ENCODE measurements at places on chromosomes 6 and 20.

- no peak for DNase-seq
Observed at GRCh38 chr20:17873410-17874270, 95.0 kb downstream of the SNX5 start.

- no peak for DNase-seq
Observed at GRCh38 chr20:41248368-41249024, 69.0 kb downstream of the ZHX3 start.

DNA sequence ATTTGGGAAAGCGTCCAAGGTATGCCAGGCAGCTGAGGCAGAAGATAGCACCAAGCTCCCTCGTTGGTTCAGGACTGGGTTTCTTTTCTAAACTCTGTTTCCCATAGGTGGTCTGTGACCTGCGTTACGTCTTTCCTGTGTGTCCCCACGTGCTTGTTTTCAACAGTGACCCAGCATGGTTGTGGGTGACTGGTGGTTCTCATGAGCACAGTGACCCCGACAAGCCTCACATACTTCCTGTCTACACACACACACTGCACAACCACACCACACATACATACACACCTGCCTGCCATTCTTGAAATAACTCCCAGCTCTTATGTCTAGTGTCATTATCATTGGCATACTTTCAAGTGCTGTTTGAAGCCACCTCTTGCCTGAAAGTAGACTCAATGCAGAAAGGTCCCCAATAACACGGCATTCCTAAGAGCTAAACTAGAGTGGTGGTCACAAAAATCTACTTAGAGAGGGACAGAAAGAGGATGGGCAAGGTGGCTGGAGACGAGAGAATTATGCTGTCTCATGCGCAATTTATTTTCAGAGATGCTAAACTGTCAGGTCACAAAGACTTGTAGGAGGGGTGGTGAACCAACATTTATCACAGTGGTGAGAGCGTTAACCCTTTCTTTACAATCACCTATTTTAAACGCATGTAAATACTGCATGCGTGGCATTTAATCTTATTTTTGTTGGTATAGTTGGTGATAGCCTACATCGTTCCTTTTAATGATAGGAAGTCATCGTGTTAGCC lies 66.7 kb downstream of the GCNT2 start:
- DNase-seq = no peak

DNA sequence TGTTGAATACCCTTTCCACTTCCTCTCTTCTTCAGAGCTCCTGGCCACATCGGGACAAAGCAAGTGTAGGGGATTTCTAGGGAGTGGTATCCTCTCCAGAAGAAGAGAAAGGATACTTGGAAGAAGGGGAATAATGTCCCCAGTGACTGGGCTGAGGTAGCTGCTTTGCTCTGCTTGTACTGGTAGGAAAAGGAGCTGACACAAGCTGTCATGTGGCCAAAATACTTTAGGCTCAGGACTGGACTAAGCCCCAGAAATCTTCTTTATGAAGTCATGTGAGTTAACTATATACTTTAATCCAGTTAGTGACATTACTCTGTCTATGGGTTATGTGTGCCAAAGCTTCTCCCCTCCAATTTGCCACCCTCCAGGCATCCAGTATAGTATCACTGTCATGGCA lies 40.5 kb downstream of the AKIRIN2 start:
- no peak for DNase-seq

- no peak for DNase-seq
Observed at GRCh38 chr6:159131709-159132108, 37.5 kb upstream of the FNDC1 start.

GRCh38 chr6:149529650-149530049 lies 16.2 kb downstream of the PPIL4 start:
- DNase-seq = no peak

DNA sequence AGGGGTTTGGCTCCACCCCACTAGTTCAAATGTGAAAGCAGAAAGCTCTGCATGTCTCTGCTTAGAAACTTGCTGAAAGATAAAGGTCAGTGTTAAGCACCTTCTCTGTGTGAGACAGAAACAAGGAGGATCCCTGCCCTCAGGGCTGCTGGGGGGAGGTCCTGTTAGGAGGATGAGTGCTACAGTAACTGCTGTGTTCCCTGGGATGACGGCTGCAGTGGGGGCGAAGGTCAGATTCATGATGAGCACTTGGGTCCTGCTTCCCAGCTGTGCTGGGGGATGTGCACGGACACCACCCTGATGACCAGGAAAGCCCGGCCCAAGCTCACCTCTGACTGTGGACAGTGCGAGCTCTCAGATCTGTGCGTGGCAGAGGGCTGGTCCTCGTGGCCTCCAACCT lies 252.6 kb downstream of the DLL1 start:
- no peak for DNase-seq

- no peak for DNase-seq
Observed at GRCh38 chr20:59422872-59423544, 122.6 kb downstream of the EDN3 start.

GRCh38 chr6:13407709-13408695 lies 79.4 kb downstream of the GFOD1 start:
- no peak for DNase-seq

- no peak for DNase-seq
Observed at GRCh38 chr6:11043378-11043960, 636 bp downstream of the ELOVL2 start.

DNA sequence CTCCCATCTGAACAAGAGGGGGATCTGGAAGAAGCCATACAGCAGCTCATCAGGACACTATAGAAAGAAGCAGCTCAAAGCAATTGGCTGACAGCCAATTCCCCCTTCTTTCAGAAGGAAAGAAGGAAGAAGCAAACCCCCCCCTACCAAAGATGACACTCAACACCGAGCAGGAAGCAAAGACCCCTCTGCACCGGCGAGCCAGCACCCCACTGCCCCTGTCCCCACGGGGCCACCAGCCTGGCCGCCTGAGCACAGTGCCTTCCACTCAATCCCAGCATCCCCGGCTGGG lies 1.2 kb downstream of the REM1 start:
- DNase-seq = no peak

DNA sequence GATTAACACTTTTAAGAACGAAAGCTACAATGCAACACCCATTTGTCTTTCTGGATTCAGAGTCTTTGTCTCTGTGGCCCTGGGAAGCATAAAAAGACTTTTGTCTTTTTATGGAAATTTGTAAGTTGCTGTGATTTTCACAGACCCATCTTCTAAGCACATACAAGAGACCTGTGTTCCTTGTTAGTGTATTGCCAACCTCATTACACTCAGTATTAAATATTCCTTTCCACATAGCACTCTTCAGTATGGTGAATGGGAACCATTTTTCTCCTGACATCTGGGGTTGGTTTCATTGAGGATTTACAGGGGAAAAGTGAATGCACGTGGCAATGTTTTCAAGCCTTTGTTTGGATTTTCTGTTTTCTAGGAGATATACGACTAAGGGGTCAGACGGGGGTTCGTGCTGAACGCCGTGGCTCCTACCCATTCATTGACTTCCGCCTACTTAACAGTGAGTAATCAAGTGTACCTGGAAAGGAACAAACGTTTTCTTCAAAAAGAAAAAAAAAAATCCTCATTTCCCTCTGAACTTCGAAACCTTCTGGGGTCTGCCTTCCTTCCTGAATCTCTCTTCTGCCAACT lies 141.7 kb downstream of the MTFR2 start:
- no peak for DNase-seq

DNA sequence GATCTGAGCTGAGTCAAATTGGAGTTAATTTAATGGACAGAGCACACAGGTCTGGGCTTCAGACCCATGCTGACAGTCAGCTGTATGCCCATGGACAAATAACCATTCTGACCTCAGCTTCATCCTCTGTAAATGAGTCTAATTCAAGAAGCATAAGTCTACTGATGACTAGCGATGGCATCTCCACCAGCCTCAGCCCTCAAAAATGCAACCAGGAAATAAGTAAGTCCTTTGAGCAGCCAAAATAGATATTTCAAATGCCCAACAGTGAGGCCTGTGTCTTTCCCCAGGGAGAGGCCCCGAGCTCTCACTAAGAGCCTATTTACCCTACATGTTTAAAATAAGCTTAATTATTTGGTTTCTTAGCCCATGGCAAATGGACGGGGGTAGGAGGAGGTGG lies 114.2 kb upstream of the MTHFD1L start:
- no peak for DNase-seq

DNA sequence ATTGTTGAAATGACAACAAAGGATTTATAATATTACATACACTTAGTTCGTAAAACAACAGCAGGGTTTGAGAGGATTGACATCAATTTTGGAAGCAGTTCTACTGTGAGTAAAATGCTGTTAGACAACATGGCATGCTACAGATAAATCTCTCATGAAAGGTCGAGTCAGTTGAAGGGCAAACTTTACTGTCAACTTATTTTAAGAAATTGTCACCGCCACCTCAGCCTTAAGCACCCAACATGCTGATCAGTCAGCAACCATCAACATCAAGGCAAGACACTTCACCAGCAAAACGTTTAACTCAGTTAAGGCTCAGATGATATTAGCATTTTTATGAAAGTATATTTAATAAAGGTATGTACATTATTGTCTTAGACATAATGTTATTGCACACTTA lies 31.0 kb downstream of the CYB5R4 start:
- no peak for DNase-seq

GRCh38 chr6:105967917-105968602 lies 118.1 kb upstream of the PRDM1 start:
- no peak for DNase-seq

DNA sequence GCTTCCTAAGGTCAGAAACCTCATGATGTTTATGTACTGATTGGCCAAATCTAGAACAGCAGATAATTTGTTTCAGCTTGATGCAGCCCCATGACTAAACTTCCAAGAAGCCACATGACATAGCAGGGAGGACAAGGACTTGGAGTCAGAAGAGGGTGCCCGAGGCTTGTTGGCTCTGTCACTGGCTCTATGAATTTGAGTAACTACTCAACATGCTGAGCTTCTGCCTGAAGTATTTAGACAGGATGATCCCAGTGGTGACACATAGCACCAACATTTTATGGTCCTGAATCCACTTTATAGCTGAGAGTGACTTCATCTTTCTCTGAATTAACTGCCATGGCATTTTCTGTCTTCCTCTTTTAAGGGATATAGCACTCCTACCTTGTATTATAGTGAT lies 13.5 kb upstream of the TBX18 start:
- no peak for DNase-seq

DNA sequence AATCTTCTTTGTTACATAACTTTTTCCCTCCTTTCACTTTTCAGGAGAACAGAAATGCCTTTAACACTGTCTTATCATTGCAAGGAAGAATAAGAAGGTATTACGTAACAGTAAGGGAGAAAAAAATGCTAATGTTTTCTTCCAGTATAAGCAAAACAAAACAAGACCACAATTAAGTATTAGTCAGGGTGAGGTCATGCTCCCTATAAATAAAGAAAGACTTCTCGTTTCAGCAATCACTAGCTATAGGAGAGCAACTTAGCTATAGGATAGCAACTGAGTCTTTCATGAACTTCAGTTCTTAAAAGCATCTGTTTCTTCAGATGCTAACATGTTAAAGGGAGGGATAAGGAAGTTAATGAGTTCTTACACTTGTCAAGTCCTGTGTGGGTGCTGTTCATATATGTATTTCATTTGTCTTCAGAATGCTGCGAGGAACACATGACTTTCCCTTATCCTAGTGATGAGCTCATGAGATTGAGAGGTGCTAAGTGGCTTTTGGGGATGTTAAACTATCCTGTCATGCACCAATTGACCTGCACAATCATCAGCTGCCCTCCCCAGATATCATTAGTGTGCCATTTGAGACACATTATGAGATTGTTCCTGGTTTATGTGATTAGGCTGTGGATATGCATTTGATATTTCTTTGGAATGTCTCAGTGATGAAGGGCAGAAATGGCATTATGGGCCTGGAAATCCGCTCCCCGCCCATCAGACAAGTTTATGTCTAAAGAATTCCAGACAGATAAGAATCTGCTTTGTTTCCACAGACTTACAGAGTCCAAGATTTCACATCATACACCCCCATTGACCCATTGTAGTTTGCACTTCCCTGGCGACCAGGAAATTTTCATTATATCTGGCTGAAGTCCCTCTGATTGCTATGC lies 37.5 kb downstream of the LAMA4 start:
- DNase-seq = no peak

DNA sequence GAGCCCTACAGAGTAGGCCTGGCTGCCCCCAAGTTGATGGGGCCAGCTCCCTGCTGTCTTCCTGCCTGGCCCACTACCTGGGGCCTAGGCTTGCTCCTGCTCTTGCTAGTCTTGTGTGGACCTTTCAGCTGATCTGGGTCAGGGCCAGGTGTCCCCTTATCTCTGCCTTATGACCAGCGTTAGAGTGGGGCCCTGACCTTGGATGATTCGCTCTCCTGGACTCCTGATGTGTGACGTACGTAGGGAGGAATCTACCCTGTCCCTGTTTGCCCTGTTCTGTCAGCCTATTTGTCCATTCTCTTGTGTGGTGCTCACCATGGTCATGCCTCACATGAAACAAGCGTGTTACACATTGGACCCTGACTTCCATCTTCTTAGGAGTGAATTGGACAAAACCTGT lies 571.8 kb downstream of the QKI start:
- DNase-seq = no peak

GRCh38 chr20:44651684-44652423 lies at the start of gene ADA:
TSS of gene ADA (minus strand) at chr20:44651699. CDS start at chr20:44651607, 92 bp downstream.
- DNase-seq = no peak

- DNase-seq = no peak
Observed at GRCh38 chr6:43101497-43101896, 25.4 kb downstream of the PTK7 start.

- no peak for DNase-seq
Observed at GRCh38 chr6:79048611-79049010, 29.4 kb downstream of the PHIP start.

DNA sequence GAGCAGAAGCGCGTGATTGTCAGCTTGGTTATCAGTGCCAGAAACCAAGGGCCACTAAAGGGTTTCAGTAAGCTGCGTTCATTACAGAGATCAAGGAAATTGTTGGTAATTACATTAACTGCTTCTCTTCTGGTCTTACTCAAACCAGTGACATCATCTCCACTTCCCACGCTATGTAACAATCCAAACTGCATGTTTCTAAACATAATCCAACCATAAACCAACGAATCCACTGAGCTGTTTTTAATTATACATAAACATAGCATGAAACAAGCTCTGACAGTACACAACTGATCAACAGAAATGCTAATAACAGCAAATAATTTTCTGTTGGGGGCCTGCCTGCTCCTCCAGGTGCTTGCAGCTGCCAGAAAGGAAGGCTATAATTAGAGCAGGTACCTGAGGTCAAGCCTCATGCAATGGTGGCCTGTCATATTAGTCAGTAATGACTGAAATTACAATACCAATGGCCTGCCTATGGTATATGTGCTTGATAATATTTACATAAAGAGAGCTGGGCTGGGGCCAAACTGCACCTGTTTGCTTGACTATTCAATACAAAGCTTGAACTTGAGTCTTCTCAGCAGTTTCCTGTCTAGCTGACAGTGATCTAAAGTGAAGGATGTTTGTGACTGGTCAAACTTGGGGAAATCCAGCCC lies 40.1 kb downstream of the ILRUN start:
- DNase-seq = no peak

- no peak for DNase-seq
Observed at GRCh38 chr6:142900227-142900971, 44.6 kb downstream of the HIVEP2 start.

GRCh38 chr6:10730254-10730653 lies 7.4 kb downstream of the TMEM14C start:
- no peak for DNase-seq
